ENCODE measurements at places on chromosomes 5 and 9.

DNA sequence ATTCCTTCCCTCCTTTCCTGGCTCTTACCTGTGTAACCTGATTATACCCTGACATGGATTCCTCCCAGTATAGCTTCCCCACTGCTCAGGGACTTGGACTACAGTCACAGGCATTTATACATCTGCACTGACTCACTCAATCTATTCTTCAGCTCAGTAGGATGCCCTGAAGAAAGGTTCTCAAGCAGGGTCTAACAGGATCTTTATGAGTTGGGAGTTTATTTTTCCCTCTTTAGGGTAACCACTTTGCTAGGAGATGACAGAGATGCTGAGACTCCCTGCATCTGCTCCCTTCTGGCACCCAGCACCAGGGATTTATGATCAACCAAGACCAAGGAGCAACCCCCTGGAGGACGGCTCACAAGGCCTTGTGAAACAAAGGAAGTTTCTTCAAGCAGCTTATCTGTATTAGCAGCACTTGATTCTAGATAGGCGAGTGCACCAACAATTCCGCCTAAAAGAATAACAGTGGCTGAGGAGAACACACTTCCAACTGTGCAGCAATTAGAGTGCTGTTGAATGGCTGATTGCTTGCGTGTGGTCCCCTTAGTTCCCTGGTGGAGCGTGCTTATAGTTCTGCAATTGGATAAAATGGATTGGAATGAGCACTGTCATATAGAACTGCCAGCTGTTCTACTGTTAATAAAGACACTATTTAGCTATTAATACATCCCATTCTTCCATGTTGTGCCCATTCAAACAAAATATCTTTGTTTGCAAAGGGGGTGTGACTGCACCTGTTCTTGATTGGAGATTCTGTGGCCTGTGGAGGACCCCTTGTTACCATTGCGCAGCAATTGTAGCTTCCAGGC, 482.6 kb downstream of the ZNF608 start:
- no peak for DNase-seq

- DNase-seq: no peak
Observed at GRCh38 chr5:96253140-96253539, 179.9 kb downstream of the PCSK1 start.

- peak; percentile 27 for DNase-seq
Observed at GRCh38 chr9:91207729-91208418, 153.8 kb downstream of the AUH start.

GRCh38 chr9:90929626-90930025, 128.0 kb downstream of the SYK start:
- DNase-seq: no peak

DNA sequence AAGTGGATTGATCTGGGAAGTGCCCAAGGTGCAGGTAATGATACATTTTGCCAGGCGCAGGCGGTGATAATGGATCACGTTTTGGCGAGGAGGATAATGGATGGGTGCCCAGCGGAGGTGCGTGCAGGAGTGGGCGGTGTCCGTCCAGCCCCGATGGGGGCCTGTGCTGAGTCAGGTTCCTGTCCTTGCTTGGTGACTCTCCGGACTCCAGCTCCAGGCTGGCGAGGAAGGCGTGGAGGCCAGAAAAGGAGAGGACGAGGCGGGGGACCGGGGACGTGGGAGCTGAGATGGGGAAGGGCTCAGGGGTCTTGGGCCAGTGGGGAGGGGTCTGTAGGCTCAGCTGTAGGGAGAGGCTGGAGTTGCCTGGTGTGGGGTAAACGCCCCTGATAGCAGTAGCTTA, 268.3 kb downstream of the PBX3 start:
- DNase-seq: no peak

- no peak for DNase-seq
Observed at GRCh38 chr5:114243972-114244317, 117.9 kb upstream of the KCNN2 start.

GRCh38 chr5:37184748-37185364, 64.3 kb downstream of the CPLANE1 start:
- no peak for DNase-seq

DNA sequence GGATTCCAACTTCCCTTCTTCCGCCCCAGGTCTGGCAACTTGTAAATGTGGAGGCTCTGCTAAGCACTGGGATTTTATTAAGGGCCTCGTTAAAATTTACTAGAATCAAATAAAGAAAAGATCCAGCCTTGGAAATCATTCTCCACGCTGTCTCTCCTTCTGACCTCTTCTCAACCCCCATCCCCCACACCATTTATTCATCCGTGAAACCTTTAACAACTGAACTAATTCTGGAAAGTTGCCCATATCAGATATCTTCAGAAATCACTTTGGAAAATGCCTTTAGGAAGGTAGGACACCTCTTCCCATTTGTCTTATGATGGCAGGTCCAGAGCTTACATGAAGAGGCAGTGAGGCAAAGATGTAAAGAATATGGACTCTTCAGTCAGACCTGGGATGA, 288.5 kb downstream of the SLIT3 start:
- no peak for DNase-seq

DNA sequence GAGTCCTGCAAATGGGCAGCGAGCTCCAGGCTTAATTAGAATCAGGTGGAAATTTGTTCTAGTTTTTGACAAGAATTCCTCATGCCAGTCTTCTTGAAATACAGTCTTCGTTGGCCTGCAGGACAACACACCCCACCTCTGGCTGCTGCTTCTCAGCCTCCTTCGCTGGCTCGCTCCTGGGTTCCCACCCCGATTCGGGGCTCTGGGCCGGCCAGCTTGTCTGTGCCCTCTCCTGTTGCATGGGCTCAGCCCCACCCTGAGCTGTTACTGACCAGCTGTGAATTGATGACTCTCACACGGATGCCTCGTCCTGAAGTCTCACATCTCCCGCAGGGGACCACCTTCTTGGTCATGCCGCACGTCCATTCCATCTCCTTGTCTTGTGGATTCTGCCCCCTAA, 21.0 kb downstream of the PSD2 start:
- DNase-seq: no peak

- no peak for DNase-seq
Observed at GRCh38 chr9:87854580-87854955, 28.1 kb upstream of the SPATA31E1 start.

DNA sequence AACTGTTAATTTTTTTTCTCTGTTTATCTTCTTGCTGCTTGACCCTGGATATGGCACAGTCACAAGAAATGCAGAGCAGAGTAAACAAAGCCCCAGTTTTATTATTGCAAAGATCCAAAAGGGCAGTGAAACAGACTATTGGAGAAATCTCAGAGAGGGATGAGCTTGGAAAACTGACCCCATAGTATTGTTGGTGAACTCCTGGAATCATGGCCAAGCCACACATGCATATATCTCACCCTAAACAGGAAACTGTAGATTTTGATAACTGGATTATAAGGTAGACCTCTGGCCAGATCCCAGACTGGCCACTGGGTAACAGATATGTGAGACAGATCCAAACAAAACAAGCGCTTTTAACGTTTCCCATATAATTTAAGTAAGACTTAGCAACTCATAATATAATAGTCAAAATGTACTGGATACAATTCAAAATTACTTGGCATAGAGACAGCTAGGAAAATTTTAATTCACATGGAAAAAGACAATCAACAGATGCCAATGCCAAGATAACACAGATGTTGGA, 263.5 kb upstream of the SEMA6A start:
- DNase-seq: no peak

DNA sequence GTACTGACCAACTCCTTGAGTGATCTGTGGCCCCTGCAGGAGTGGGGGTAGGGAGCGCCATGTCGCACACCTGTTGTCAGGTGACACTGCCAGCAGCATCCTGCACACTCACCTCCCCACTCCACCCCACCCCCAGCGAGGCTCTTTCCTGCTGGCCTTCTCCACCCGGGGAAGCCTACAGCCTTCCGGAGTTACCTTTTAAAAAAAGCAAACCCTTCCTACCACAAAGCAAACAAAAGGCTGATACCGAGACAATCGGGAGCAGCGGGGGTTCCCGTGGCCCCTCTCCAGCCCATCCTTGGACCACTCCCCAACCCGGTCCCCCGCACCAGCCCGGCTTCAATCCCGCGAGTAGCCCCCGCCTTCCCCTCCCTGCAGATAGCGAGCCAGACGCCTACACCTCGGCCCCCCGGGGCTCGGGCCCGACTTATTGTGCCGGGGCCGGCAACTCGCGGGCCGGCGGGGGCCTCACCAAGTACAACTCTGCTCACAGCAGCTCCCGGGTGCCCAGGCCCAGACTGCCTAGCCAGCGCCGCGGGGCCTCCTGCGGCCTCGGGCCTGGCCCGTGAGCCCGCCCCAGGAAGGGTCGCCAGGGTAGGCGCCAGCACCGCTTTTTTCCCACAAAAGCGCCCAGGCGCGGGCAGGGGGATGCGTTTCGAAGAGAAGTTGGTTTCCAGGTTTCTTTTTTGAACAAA, 724 bp downstream of the MACROH2A1 start:
- peak; percentile 55 for DNase-seq

DNA sequence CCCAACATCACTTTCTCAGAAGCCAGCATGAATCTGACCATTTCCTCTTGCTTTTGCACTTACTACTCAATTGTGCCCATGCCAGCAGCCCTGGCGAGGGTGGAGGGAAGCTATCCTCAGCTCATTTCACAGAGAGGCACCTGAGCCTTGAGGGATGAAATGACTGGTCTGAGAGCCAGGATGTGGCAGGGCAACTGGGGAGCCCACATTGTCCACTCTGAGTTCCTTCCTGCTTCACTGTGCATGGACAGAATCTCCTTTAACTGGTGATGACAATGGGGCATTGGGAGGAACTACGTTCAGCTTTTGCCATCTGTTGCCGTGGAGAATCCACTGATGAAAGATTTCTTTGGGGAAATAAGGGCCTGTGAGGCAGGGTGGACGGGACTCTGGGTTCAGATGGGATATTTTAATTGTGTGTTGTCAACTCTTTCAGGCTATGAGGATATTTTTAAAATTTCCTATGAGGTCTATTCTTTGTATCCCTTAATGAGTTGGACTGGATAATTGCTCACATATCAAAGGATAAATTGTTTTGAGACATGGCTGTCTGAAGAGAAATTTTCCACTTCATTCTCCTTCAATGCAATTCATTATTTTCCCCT, 78.3 kb downstream of the TNC start:
- no peak for DNase-seq

GRCh38 chr9:111350556-111350955, 20.5 kb upstream of the OR2K2 start:
- DNase-seq: no peak

DNA sequence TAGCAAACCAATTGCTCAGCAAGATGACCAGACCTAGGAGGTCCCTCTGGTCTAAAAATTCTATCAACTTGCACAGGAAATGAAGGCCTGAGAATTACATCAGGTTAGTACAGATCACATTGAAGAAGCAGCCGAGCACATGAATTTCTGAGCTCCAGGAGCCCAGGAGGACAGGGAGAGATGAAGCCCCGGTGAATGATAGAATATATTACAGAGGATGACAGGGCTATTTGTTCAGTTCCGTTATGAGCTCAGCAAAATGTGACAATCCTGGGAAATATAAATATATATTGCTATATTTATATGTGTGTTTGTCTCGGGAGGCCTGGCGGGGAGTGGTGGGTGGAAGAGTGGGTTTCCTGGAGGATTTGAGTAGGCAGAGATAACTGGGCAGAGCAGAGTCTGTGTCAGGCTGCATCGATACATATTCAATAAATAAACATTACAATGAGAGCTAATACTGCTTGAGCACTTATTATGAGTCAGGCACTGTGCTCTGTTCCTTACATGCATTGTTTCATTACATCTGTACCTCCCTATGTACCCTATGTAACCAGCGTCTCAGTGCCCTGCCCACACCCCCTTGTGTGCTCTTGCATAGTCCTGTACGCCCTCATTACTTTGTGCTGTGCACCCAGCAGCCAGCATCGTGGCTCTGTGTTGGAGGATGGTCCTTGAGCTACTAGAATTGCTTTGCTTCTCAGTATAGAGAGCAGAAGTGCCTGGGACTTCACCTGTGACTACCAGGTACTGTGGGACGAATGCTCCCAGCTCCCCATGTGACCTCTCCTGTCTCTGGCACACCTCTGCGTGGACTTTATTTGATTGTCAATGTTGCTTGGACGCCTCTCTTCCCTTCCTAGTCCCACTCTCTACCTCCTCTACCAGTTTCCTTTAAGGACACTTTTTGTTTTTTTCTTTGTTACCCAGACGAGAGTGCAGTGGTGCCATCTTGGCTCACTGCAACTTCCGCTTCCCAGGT, 58.1 kb upstream of the KLF9 start:
- no peak for DNase-seq

DNA sequence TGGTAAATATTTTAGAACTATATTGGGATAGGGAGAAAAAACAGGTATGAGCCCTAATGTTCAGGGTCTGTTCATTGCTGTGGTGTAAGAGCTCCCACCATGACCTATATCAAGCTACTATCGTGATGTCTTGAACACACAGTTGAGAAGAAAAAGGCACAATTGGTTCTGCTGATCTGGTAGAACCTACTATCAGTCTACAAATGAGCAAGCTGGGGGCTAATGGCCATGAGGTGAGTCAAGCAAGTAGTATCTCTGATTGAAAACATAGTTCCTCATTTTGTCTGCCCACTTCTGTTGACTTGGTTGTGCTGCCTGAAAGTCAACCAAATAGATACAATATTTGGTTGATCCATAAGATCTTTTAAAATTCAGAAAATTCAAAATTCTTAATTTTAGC, 1026.3 kb downstream of the CDH12 start:
- DNase-seq: no peak

DNA sequence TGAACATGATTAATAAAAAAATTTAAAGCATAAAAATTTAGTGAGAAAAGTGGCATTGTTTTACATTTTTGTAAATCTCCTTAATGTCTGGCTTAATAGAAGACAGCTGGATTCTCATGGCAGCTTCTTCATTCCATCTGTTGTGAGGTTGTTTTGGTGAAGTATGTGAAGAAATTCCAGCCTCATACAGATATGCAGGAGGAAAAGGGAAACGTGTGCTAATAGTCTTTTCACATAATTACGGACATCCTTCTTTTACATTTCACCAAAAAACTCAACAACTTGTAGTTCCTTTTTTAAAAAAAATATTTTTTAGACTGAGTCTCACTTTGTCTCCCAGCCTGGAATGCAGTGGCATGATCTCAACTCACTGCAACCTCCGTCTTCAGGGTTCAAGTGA, 46.9 kb downstream of the HACD4 start:
- DNase-seq: no peak

GRCh38 chr9:18429070-18429469, 44.9 kb upstream of the ADAMTSL1 start:
- DNase-seq: no peak

GRCh38 chr5:30540150-30540549, 653.3 kb upstream of the CDH6 start:
- no peak for DNase-seq

DNA sequence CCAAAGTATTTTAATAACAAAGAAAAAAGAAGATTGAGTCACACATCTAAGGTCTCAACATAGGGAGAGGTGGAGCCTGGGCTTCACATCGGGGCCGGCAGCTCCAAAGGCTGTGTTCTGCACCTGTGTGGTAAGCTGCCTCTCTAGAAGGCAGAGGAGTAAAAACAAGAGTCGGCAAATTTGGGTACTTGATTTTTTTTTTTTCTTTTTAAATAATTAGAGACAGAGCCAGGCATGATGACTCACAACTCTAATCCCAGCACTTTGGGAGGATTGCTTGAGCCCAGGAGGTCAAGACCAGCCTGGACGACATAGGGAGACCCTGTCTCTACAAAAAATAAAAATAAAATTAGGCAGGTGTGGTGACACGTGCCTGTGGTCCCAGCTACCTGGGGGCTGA, 4.7 kb downstream of the URM1 start:
- DNase-seq: no peak

GRCh38 chr9:130973686-130974281, 34.7 kb upstream of the FIBCD1 start:
- DNase-seq: no peak
